ENCODE measurements at places on chromosomes 1 and 21. TPM values are rescaled to one million over a fixed set of nuclear protein-coding genes. Genes with fewer than 3 reads are reported as not detected.

GRCh38 chr1:157114183-157115121 lies 14.8 kb upstream of the ETV3L start:
- H3K27me3 ChIP-seq = no peaks in the 10 kb centered on the region
- no peak overlapping the region for H3K27ac ChIP-seq
- H3K4me3 ChIP-seq = no peak overlapping the region
- DNase-seq = no peak
- no peaks in the 10 kb centered on the region for H3K4me1 ChIP-seq

GRCh38 chr21:15797577-15798363 lies 68.0 kb downstream of the USP25 start:
- H3K27me3 ChIP-seq = no peaks in the 10 kb centered on the region
- no peak overlapping the region for H3K27ac ChIP-seq
- H3K4me1 ChIP-seq = peaks cover 10% of the 10 kb centered on the region
- DNase-seq = no peak
- peaks cover 18% of the 10 kb centered on the region for H3K36me3 ChIP-seq

DNA sequence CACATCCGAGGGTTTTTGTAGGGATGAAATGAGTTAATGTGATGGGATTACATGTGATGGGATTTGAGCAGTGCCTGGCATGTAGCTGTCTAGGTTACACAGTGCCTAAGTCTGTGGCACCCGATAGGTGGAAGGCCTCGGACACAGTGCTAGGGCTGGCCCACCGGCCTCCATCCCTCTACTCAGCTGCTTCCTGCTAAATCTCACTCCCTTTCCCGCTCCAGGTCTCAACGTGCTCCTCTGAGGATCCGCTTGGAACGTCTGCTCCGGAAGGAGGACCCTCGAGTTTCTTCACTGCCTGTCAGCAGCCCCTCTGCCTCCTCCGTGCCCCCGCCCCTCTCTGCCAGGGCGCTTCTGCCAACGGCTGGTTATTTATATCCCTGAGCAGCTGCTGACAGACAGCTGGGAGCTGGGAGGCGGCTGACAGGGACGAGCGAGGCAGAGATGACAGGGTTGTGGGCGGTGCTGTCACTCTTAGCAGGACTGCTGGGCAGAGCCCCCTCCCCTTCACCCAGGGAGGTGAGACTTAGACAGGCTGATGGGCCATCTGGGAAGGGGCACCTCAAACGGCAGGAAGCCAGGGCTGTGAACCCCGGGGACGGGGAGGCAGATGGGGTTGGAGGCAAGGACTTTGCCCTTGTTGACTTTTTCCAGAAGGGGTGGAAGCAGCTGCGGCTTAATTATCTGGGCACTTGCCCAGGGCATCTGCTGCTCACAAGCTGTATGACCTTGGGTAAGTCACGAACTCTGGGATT lies 26.6 kb upstream of the LRRN2 start:
- no peaks in the 10 kb centered on the region for H3K4me1 ChIP-seq
- H3K36me3 ChIP-seq = no peaks in the 10 kb centered on the region
- no peak for DNase-seq
- no peak overlapping the region for H3K27ac ChIP-seq

- no peaks in the 10 kb centered on the region for H3K27me3 ChIP-seq
- H3K36me3 ChIP-seq = no peaks in the 10 kb centered on the region
- no peaks in the 10 kb centered on the region for H3K4me1 ChIP-seq
- H3K4me3 ChIP-seq = no peak overlapping the region
- DNase-seq = no peak
Observed at GRCh38 chr1:87510540-87510939, 181.9 kb downstream of the LMO4 start.

- H3K36me3 ChIP-seq = no peaks in the 10 kb centered on the region
- H3K27ac ChIP-seq = no peak overlapping the region
- H3K4me3 ChIP-seq = no peak overlapping the region
- H3K4me1 ChIP-seq = no peaks in the 10 kb centered on the region
- no peaks in the 10 kb centered on the region for H3K27me3 ChIP-seq
Observed at GRCh38 chr1:87950369-87950768, 621.7 kb downstream of the LMO4 start.

GRCh38 chr1:101174722-101175121 lies 62.1 kb upstream of the S1PR1 start:
- no peaks in the 10 kb centered on the region for H3K36me3 ChIP-seq
- H3K4me1 ChIP-seq = peaks cover 16% of the 10 kb centered on the region
- no peaks in the 10 kb centered on the region for H3K27me3 ChIP-seq
- no peak overlapping the region for H3K27ac ChIP-seq
- H3K4me3 ChIP-seq = no peak overlapping the region

DNA sequence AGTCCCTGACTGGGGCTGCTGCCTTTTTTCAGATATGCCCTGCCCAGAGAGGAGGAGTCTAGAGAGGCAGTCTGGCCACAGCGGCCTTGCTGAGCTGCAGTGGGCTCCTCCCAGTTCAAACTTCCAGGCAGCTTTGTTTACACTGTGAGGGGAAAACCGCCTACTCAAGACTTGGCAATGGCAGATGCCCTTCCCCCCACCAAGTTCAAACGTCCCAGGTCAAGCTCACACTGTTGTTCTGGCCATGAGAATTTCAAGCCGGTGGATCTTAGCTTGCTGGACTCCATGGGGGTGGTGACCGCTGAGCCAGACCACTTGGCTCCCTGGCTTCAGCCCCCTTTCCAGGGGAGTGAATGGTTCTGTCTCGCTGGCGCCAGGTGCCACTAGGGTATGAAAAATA lies 18.3 kb upstream of the C1orf53 start:
- H3K27ac ChIP-seq = no peak overlapping the region
- no peaks in the 10 kb centered on the region for H3K4me1 ChIP-seq
- no peak overlapping the region for H3K4me3 ChIP-seq
- no peak for DNase-seq
- peaks cover 12% of the 10 kb centered on the region for H3K27me3 ChIP-seq
- no peaks in the 10 kb centered on the region for H3K36me3 ChIP-seq

DNA sequence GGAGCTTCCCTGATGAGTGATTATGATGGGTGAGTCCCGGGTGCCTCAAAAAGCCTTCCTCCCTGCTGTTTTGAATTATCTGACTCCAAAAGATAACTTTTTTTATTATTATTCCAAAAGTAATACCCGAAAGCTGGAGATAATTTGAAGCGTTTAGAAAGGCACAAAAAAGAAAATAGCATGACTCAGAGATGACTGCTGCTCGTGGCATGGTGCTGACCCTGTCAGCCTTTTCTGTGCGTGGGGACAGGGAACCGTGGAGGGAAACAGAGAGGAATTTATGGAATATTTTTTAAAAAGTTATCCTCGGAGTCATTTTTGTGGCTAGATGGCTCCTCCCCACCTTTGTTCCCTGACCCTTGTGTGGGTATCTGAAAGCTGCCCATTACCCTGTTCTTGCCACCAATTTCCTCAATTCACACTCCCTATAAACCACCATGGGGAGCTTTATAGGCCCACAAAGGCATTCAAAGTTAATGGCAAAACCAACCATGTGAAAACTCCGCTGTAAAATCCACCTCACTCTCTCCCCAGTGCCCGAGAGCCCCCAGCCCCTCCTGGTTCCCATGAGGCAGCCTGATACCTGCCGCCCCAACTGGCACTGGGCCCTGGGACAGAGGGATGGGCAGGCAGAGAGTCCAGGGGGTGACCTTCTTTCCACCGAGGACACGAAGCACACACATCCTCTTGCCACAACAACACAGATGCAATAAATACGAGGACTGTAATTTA lies 37.5 kb downstream of the IGSF21 start:
- H3K4me3 ChIP-seq = no peak overlapping the region
- no peak overlapping the region for H3K27ac ChIP-seq
- no peaks in the 10 kb centered on the region for H3K36me3 ChIP-seq
- no peaks in the 10 kb centered on the region for H3K4me1 ChIP-seq
- no peak for DNase-seq
- no peaks in the 10 kb centered on the region for H3K27me3 ChIP-seq

DNA sequence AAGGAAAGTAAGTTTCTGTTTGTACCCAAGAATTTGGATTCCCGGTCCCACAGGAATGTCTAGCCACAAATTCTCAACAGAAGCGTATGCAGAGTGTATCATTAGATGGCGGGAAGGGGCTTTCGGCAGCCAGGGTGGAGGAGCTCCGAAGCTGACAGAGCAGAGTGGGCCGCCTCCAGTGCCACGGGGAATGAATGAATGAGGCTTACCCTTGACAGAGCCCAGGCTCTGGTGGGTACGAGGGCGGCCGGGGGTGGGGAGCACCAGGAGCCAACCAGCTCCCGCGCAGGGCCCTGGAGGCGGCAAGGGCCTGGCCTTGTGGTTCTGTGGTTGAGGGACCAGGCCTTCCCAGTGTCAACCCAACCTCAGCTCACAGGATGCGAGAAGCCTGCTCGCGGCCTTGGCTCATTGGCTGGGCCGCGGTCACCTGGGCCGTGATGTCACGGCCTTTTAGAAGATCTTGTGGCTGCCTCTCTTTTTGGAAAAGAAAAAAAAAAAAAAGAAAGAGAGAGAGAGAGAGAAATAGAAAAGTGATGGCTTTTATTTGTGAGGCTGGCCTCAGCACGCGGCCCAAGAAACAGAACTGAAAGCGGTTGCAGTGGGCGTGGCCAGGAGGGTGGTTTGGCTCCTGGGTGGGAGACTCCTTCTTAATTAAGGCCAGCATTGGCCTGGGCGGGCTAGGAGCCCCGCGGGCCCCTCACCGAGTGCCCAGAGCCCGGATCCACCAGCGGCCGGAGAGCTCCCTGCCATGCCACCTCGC lies 34.9 kb upstream of the RUNX3 start:
- H3K27ac ChIP-seq = peak overlapping the region; percentile 76
- peak overlapping the region; percentile 26 for H3K4me3 ChIP-seq
- peak; percentile 71 for DNase-seq
- H3K4me1 ChIP-seq = peaks cover 24% of the 10 kb centered on the region

GRCh38 chr1:19393046-19393445 lies 80.9 kb downstream of the SLC66A1 start:
- DNase-seq = no peak
- H3K36me3 ChIP-seq = peaks cover 28% of the 10 kb centered on the region
- no peaks in the 10 kb centered on the region for H3K27me3 ChIP-seq

- H3K27ac ChIP-seq = no peak overlapping the region
- no peaks in the 10 kb centered on the region for H3K27me3 ChIP-seq
- no peaks in the 10 kb centered on the region for H3K36me3 ChIP-seq
- no peak overlapping the region for H3K4me3 ChIP-seq
- DNase-seq = no peak
Observed at GRCh38 chr1:177270863-177271262, 100.1 kb downstream of the BRINP2 start.

The GNB1 gene
- 242 TPM for total RNA-seq

All from CD4-positive, CD25-positive, alpha-beta regulatory T cell (primary cell).